ENCODE measurements at places on chromosomes 6 and 20.
A peak's percentile ranks its signal among the peaks of the same experiment; 100 is the strongest.

- no peak for DNase-seq
Measured at GRCh38 chr6:155404937-155405336, 50.7 kb downstream of the NOX3 start.

- DNase-seq = no peak
Measured at GRCh38 chr6:76742919-76743318, 670.5 kb upstream of the IMPG1 start.

- DNase-seq = peak; percentile 50
Measured at GRCh38 chr6:42021847-42022754, 28.2 kb upstream of the TAF8 start.

GRCh38 chr20:32539817-32540675 is 45.1 kb downstream of the NOL4L start:
- peak; percentile 52 for DNase-seq

GRCh38 chr6:36727505-36728021 is 29.9 kb downstream of the RAB44 start:
- no peak for DNase-seq

- no peak for DNase-seq
Measured at GRCh38 chr6:49257549-49257948, 205.5 kb downstream of the MMUT start.

GRCh38 chr6:3738381-3739131 is 13.0 kb downstream of the PXDC1 start:
- DNase-seq = no peak

GRCh38 chr20:14307956-14308355 is 29.5 kb downstream of the FLRT3 start:
- DNase-seq = no peak

- DNase-seq = no peak
Measured at GRCh38 chr20:19823971-19824370, 65.9 kb downstream of the RIN2 start.

GRCh38 chr20:21968486-21968885 is 263.0 kb downstream of the PAX1 start:
- no peak for DNase-seq

GRCh38 chr6:56699066-56699654 is 56.5 kb upstream of the DST start:
- DNase-seq = no peak

DNA sequence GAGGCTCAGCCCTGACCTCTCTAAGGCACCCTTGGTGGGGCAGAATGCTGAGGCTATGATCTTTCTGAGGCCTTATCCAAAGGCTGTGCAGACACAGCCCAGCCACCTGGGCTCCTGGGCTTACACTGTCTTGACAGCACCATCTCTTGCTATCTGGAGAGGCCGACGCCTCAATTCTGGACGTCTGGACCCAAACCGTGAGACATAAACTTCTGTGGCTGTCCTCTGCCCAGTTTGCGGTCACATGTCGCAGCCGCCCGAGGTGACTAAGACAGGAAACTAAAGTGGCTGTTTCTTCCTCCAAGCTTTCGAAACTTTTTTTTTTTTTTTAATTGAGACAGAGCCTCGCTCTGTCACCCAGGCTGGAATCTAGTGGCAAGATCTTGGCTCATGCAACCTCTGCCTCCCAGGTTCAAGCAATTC is 49.3 kb downstream of the PRR18 start:
- no peak for DNase-seq

- no peak for DNase-seq
Measured at GRCh38 chr6:132458887-132459604, 53.9 kb downstream of the STX7 start.

DNA sequence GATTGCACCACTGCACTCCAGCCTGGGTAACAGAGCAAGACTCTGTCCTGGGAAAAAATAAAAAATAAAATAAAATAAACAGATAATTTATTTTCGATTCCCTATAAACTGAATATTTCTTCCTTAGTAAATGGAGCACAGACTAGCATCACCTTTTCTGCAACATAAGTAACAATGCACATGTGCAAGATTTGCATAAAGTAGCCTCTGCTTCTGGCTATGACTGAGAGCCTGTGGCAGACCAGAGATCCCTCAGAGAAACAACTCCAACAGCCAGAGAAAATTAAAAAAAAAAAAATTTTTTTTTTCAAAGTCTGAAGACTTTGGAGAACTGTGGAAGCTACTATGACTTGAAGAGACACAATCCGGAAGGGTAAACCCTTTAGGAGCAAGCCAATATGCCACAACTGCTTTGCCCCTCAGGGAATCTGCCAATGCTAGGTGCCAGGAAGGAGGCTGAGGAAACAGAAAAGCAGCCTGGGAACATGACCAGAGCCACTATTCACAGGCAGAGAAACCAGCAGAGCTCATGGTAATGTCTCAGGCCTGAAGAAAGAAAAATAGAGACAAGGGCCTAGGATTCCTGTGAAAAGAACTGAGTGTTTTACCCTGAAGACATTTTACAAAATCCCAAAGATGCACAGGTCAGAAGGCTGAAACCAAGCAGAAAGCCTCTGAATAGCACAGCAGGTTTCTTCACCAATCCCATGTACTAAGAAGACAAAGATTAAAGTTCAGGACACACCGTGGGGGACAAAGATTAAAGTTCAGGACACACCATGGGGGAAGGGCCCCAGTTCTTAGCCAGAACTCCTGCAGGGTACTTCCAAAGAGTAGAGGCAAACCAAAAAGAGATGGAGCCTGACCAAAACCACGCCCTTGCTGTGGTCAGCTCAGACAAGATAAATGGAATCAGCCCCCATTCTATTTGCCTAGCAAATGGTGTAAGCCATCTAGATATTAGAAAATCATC is 25.8 kb downstream of the B4GALT5 start:
- no peak for DNase-seq

DNA sequence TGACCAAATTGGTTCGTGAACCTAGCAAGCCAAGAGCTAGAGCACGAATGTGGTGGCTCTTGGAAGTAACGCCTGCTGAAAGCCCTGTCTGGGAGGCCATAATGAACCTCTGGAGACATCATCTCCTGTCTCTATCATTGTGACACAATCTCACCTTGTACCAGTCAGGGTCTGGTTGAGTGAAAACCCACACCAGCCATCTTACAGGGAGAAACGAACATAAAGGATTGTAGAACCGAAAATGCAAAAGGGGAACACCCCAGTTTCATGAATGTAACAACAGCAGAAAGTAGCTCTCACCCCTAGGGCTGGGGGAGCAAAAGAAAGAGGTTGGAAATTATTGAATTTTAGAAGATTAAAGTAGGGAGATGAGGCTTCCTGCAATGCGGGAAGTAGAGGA is 50.9 kb upstream of the TAB2 start:
- no peak for DNase-seq

DNA sequence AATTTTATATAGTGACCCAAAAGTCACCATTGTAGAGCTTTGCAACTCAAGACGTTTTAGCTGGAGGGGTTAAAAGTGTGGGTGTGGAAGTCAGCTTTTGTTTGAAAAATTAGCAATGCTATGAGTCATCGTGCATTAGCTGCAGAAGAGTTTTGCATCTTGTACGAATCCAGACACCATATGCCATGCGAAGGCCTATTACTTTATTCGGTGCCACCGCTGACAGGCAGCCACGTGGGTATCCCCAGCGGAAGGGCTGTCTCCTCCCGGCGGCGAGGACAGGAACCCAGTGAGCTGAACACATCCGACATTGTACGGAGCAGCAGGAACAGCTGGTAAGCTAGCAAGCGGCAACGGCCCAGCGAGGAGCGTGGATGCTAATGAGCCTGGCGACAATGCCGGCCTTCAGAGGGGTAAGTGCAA is 84.4 kb downstream of the INSM1 start:
- peak; percentile 25 for DNase-seq

GRCh38 chr6:141406761-141407160 is 726.0 kb upstream of the GJE1 start:
- no peak for DNase-seq

GRCh38 chr6:113344969-113345368 is 512.2 kb upstream of the MARCKS start:
- no peak for DNase-seq

GRCh38 chr6:8325743-8326142 is 109.6 kb downstream of the SLC35B3 start:
- no peak for DNase-seq

- DNase-seq = no peak
Measured at GRCh38 chr6:28947831-28948270, 24.1 kb upstream of the TRIM27 start.

GRCh38 chr20:48535556-48535955 is 292.2 kb downstream of the PREX1 start:
- no peak for DNase-seq

- DNase-seq = peak; percentile 46
Measured at GRCh38 chr6:31737991-31738979, 1.5 kb upstream of the MSH5 start.

DNA sequence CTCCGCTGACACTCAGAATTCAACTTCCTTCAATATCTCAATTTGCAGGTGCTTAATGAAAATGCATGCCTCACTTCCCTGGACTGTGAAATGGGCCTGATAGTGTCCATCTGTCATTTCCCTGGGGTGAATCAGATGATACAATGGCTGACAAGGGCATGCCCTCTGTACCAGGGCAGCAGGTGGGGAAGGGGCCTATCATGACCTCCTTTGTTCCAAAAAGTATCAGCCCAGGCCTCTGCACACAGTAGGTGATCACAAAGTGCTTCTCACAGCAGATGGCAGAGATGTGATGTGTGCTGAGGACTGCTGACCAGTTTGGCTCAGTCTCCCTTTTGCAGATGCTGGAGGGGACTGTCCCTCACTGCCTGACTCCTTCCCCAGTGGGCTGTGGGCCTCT is 44.3 kb downstream of the DLGAP4 start:
- no peak for DNase-seq

DNA sequence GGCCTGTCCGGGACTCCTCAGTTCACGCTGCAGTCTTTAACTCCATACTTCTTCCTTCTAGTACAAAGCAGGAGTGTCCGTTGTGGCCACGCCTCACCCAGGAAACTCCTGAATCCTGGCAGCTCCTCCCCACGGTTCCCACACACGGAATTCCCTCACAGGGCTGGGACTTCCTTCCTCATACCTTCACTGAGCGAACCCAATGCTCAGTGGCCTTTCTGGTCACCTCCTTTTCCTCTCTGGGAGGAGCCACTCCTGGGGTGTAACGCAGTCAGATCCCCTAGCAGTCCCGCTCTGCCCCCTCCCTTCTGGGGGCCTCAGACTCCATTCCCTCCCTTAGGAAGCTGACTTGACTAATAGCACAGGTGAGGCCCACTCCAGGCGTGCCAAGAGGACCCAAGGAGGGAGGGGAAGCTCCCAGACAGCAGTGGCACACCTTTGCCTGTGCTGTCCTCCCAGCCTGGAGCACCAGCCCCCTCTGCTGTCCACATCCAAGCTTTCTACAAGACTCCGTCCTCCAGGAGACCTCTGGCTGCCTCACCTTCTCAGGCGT is at the start of gene SLC52A3:
Gene SLC52A3, minus strand, starts transcription at position 75 of the 553 bp plus-strand sequence. CDS start 2,726 bp downstream, outside the sequence.
- DNase-seq = no peak

DNA sequence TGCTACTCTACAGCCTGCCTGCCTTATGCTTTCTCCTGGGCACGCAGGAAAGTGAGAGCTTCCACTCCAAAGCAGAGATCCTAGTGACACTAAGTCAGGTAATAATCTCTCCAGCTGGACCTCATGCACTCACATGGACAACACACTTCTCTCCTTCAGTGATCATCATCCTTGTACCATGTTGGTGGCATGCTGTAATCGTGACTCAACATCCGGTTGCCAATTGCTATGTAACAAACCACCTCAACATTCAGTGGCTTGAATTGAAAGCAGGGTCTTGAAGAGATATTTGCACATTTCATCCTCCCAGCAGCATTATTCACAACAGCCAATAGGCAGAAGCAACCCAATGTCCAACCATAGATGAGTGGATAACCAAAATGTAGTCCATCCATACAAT is 40.3 kb upstream of the PPP1R3G start:
- no peak for DNase-seq

GRCh38 chr6:155234167-155234566 is 29.6 kb upstream of the CLDN20 start:
- no peak for DNase-seq

- DNase-seq = no peak
Measured at GRCh38 chr6:34205466-34205865, 31.2 kb upstream of the HMGA1 start.

DNA sequence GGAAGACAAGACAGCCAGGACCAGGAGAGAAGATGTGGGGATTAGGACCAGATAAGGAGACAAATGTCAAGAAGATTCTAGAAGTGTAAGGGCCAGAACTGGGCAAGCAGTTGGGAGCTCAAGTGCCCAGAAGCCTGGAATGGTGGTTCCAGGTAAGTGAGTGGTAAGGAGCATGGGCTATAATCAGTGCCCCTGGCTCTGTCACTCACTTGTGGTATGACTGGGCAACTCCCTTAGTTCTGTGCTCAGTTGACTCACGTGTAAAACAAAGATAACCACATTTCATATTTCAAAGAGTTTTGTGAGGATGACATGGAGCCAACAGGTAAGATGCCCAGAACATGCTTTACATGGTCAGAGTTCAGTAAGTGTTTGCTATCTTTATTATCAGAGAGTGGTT is 11.2 kb downstream of the CCDC167 start:
- no peak for DNase-seq

GRCh38 chr6:160221423-160221822 is 37.2 kb downstream of the SLC22A2 start:
- no peak for DNase-seq

GRCh38 chr6:27630727-27631608 is 158.1 kb upstream of the ZNF184 start:
- DNase-seq = no peak

- DNase-seq = no peak
Measured at GRCh38 chr6:6741264-6741663, 152.7 kb downstream of the LY86 start.

- no peak for DNase-seq
Measured at GRCh38 chr6:17790489-17790888, 83.8 kb upstream of the NUP153 start.

- no peak for DNase-seq
Measured at GRCh38 chr20:61657721-61658377, 405.8 kb downstream of the CDH4 start.

GRCh38 chr6:25062070-25062811 is 126.5 kb upstream of the RIPOR2 start:
- DNase-seq = no peak

- no peak for DNase-seq
Measured at GRCh38 chr6:13267142-13267651, 61.1 kb downstream of the TBC1D7 start.

DNA sequence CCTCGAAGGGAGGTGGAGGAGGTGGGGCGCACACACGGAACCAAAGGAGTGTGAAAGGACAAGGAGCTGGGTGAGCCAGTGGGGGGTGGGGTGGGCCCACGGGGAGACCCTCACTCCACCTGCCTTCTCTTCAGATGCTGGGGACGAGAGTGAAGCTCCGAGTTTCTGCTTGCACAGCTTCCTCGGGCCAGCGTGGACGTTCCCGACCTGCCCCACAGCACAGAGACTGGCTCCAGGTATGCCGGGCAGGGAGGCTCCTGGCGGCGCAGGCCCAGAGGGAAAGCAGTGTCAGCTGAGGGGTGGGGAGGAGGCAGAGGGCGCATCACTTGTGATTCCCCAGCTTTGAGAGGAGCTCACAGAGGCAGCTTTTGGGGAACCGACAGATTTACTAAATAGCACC is 98.5 kb upstream of the RPS6KA2 start:
- DNase-seq = no peak

DNA sequence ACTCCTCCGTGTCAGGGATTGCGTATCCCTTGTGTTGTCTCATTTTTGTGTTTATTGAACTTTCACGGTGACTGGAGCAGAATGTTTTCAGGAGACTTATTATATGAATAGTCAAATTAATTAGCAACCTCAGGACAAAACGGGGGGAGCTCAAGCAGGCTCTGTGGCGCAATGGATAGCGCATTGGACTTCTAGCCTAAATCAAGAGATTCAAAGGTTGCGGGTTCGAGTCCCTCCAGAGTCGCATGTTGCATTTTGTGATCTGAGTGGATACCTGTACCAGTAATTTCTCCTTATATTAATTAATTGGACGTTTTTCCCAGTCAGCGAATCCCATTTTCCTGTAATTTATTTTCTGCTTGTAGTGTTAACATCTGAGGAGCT is 89.1 kb upstream of the ZNF184 start:
- no peak for DNase-seq
